ENCODE measurements at places on chromosomes 12 and 14. TPM values are rescaled to one million over a fixed set of nuclear protein-coding genes. Genes with fewer than 3 reads are reported as not detected.

GRCh38 chr14:49962621-49963020 lies 69.7 kb downstream of the ARF6 start:
- no peaks in the 10 kb centered on the region for H3K27me3 ChIP-seq
- H3K4me3 ChIP-seq, result no peak overlapping the region
- H3K36me3 ChIP-seq, result no peaks in the 10 kb centered on the region
- DNase-seq, result no peak
- H3K27ac ChIP-seq, result no peak overlapping the region

DNA sequence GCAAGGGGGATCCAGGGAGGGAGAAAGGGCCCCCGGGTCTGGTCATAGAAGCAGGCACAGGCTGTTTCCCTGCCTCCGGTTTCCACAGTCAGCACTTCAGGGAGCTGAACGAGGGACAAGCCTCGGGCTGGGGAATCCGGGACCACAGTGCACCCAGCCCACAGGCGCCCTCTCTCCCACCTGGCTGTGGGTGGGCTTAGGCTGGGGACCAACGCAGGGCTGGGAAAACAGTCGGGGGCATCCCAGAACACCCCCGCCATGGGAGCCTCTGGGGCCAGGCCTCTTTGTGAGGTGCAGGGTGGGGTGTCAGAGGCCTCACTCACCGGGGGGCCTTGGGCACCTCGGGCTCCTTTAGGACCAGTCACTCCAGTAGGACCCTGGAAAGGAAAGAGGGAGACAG lies 16.3 kb downstream of the TMEM106C start:
- H3K4me1 ChIP-seq, result no peaks in the 10 kb centered on the region
- no peaks in the 10 kb centered on the region for H3K27me3 ChIP-seq
- DNase-seq, result no peak
- no peak overlapping the region for H3K27ac ChIP-seq

Gene TRPV4
- total RNA-seq, result 2.9 TPM

DNA sequence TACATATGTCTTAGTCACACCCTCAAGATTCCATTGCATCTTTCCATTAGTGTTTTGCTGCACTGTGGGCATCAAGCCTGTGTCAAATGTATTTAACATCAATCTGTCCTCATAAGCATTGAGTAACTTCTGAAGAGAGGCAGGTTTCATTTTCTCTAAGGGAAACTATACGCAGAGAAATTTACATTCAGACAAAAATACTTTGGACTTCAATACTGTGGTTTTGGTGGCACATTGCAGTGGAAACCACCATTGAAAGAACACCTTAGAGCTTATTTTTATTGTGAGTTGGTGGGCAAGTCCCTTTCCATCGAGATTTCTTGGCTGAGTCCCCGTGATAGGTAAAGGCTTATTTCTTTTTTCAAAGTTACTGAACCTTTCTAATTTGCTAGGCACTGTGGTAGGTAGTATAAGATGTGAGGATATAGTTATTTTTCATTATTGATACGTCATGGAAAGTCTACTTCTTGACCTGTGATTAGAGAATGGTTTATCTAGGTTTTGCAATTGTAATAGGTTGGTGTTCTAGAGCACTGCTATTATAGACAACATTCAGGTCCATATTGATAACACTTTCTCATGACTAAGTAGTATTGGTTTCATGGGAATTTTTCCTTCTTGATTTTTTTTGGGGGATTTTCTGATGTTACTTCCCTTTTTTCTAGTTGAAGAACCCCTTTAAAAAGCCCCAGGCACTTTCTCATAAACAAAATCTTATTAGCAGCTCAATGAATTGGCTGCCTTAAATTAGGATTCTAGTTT lies 81.9 kb downstream of the CFAP54 start:
- no peak for DNase-seq
- H3K27ac ChIP-seq, result no peak overlapping the region
- H3K27me3 ChIP-seq, result no peaks in the 10 kb centered on the region
- no peaks in the 10 kb centered on the region for H3K4me1 ChIP-seq

DNA sequence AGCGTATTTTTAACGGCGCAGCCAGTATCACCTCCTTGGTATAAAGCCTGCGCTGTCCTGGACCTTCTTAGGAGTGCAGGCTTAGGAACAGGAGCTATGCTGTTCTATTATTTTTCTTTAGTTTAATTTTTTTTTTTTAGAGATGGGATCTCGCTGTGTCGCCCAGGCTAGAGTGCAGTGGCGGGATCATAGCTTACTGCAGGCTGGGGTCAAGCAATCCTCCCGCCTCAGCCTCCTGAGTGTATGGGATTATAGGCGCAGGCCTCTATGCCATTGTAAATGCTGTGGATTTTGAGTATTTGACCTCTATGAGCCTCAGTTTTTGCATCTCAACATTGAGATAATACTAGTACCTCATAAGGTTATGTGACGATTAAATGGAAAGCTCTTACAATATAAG lies 4.1 kb downstream of the OR10AD1 start:
- 0 out of 2 replicates have a peak, but pooled peaks cover 3% of the 10 kb centered on the region for H3K27me3 ChIP-seq
- no peaks in the 10 kb centered on the region for H3K4me1 ChIP-seq
- no peak overlapping the region for H3K4me3 ChIP-seq
- H3K27ac ChIP-seq, result no peak overlapping the region

DNA sequence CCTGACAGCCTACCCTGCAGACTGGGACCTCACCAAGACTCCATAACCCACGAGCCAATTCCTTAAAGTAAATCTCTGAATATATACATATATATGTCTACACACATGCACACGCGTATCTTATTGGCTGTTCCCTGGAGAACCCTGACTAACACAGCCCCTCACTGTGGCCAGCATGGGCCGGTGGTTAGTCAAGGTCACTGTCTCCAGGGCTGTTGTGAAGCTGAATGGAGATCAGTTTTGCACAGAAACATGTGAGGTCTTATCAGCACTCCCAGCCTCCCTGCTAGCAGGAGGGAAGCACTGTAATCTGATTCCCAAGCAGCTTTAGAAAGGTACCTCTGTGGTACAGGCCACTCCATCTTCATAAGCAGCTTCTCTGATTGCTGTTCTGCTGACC lies 46.6 kb upstream of the PLEKHG6 start:
- no peaks in the 10 kb centered on the region for H3K36me3 ChIP-seq
- peak overlapping the region; percentile 41 for H3K27ac ChIP-seq
- H3K4me1 ChIP-seq, result peaks cover 42% of the 10 kb centered on the region
- peak; percentile 89 for DNase-seq
- no peak overlapping the region for H3K4me3 ChIP-seq

Gene IFT81
- 15.5 TPM for total RNA-seq

Gene KCTD10
- total RNA-seq, result 37.7 TPM

DNA sequence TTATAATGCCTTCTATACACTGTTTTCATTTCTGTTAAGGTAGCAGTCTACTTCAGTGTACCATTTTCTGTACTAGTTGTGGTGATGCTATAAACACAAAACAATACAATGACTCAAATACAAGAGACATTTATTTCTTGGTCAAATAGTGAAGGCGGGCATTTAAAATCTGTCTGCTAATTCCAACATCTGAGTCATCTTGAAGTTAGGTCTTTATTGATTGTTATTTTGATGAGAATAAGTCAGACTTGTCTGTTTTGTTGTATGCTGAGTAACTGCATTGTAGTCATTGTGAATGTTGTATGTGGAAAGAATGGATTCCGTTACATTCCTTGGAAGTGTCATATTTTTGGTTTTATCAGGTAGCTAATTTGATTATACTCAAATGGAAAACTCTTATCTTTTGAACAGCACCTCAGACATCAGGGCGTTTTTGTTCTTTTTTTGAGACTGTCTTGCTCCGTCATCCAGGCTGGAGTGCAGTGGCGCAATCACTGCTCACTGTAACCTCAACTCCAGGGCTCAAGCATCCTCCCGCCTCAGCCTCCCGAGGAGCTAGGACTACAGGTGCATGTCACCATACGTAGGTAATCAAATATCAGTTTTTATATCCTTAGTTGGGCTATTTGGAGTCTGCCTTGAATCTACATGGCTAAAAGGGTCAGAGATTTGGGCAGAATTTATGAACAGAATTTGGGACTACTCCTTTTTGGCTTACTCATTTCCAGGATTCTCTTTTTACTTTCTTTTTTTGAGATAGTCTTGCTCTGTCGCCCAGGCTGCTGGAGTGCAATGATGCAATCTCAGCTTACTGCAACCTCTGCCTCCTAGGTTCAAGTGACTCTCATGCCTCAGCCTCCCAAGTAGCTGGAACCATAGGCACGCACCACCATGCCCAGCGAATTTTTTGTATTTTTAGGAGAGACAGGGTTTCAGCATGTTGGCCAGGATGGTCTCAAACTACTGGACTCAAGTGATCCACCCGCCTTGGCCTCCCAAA lies 56.8 kb downstream of the PAPLN start:
- H3K27me3 ChIP-seq, result no peaks in the 10 kb centered on the region
- no peak overlapping the region for H3K27ac ChIP-seq
- no peaks in the 10 kb centered on the region for H3K4me1 ChIP-seq
- no peak for DNase-seq
- H3K36me3 ChIP-seq, result no peaks in the 10 kb centered on the region

DNA sequence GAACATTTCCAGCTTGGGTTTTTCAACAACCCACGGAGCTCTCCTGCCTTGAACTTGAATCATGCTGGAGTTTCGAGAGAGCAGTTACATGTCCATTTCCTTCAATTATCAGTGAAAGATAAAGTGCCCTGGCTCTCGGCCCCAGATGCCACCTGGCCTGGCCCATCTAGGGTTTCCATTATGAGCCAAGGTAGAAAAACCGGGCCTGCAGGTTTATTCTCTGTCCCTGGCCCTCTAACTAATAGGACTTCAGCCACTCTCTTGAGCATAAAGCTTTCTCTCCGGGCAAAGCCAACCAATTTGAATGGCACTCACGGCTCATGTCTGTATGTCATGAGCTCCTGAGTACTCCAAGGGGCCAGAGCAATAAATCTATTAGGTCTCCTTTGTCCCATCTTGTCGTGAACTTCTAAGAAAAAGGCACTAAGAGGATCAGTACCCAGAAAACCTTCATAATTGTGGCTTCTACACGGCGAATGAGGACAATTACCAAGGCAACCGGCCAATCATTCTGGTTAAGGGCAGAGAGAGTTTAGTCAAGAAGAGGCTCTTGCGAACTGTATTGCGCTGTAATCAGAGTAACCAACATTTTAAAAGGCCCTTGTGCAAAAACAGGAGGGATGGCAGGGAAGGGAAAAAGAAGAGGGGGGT lies 392.3 kb downstream of the MED13L start:
- H3K4me3 ChIP-seq, result no peak overlapping the region
- H3K27me3 ChIP-seq, result no peaks in the 10 kb centered on the region
- no peak overlapping the region for H3K27ac ChIP-seq
- no peaks in the 10 kb centered on the region for H3K36me3 ChIP-seq
- DNase-seq, result no peak

Gene ACYP1
- 31.9 TPM for total RNA-seq

Gene SLC6A15
- total RNA-seq, result 24.4 TPM

DNA sequence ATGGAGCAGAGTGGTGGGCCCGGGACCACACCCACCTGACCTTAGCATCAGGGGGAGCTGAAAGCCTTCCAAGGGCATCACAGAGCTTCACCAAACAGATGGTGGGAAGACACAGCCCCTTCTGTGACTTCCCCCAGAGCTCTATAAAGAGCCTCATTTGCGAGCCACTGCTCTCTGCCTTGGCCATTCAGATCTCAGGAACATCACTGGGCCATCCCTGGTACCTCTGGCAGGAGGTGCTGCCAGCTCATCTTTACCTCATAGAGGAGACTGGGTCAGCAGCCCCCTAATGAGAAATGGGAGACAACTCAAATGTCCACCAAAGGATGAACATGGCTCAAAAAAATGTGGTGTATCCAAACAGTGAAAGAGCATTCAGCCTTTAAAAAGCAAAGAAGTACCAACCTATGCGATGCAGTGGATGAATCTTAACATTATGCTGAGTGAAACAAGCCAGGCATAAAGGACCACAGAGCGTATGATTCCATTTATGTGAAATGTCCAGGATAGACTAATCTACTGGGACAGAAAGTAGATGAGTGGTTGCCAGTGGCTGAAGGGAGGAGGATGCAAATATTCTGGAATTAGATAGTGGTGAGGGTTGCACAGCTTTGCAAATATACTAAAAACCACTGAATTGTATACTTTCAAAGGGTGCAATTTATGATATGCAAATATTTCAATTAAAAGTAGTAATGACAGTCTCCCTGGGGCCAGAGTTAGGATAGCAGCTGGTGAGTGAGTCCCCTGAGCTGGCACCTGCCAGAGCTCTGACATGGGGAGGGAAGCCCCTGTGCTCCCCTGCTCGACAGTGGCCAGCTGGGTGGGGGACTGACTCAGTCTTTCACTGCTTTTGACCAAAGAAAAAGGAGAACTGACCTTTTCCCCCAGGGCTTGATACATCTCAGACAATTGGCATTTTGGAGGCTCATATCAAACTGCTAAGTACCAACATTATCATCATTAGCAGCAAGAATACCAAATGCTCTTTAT lies 116.6 kb downstream of the GCH1 start:
- no peak for DNase-seq
- H3K27ac ChIP-seq, result no peak overlapping the region
- H3K4me1 ChIP-seq, result no peaks in the 10 kb centered on the region
- H3K36me3 ChIP-seq, result no peaks in the 10 kb centered on the region
- H3K27me3 ChIP-seq, result no peaks in the 10 kb centered on the region

Gene IPO8
- 34.9 TPM for total RNA-seq

DNA sequence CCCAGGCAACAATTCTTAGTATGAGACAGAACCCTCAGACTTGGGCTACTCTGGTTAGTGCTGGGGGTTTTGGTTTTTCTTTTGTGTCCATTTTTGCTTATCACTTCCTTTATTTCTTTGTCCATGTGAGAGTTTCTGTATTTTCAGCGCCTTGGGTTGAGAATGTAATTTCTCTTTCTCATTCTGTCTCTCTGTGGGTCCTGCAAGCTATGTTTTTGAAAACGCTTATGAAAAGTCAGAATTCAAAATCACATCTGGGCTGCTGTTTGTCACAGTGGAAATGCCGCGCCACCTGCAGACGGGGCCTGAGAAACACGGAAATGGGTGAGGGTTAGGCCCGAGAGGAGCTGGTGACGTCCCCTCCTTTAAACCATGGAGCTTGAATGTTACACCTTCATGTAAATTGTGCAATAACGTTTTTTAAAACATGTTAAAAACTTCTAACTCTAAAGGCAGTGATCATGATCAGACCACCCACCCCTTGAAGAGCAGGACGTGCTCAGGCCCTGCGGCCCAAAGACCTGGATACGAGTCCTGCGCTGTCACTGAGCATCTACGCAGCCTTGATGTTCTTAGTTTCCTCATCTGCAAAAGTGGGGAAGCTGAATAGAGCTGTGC lies 26.1 kb downstream of the JDP2 start:
- peaks cover 42% of the 10 kb centered on the region for H3K4me1 ChIP-seq
- peak overlapping the region; percentile 70 for H3K27ac ChIP-seq
- no peaks in the 10 kb centered on the region for H3K27me3 ChIP-seq
- H3K4me3 ChIP-seq, result no peak overlapping the region
- DNase-seq, result no peak

DNA sequence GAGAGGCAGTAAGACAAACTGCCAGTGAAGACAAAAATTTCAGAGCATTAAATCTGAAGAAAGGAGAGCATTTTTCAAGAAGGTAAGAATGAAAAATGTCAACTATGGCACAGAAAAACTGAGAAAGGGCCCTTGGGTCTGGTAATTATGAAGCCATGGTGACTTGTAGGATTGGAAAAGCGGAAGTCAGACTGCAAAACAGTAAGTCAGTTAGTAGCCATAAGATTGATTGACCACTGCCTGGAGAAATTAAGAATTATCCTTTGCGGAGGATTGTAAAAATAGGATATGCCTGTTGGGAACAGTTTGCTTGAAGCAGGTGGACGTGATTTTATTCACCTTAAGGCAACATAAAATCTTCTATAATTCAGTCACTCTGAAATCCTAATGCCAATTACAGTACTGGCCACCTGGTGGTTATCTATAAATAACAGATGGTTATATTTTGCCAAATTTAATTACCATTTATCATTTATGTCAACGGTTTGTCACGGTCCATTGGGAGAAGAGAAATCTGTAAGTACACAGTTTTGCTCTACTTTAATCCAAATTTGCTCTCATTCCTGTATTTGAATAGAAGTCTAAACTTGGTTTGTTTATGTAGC lies 127.1 kb upstream of the CNTN1 start:
- H3K36me3 ChIP-seq, result no peaks in the 10 kb centered on the region
- H3K27me3 ChIP-seq, result no peaks in the 10 kb centered on the region
- no peaks in the 10 kb centered on the region for H3K4me1 ChIP-seq
- DNase-seq, result no peak
- no peak overlapping the region for H3K27ac ChIP-seq

Gene PMEL
- total RNA-seq, result 1.3 TPM
